WERI-Rb-1 (cell line): ENCODE measurements at places on chromosomes 12 and 14.

DNA sequence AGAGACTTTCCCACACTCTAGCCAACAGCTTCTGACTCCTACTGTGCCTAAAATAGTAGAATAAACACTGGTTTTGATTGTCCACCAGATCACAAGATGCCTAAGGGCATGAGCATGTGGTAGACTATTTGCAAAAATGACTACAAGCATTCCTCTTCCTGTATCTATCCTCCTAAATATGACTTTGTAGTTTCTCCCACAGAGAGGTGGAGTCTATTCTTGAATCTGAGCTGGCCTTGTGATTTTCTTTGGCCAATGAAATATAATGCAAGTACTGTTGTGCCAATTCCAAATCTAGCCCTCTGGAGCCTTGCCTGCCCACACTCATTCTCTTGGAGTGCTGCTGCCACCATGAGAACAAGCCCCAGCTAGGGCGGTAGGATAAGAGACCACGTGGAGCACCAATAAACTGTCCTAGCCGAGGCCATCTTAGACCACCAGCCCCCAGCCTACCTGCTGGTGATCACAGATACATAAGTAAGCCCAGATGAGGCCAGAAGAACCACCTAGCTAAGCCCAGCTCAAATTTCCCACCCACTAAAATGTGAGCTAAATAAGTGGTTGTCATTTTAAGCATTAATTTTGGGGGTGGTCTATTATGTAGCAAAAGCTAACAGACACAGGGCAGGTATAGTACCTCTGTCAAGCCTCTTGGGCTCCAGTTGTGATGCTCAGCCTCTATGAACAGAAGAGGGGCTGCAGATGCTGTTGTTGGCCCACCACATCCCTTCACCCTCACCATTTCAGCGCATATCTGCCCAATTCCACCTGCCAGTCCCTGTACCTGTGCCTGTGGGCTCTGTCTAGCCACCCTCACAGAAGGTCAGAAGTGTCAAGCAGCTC is 17.9 kb downstream of the ZFP36L1 start:
- no peak for DNase-seq

DNA sequence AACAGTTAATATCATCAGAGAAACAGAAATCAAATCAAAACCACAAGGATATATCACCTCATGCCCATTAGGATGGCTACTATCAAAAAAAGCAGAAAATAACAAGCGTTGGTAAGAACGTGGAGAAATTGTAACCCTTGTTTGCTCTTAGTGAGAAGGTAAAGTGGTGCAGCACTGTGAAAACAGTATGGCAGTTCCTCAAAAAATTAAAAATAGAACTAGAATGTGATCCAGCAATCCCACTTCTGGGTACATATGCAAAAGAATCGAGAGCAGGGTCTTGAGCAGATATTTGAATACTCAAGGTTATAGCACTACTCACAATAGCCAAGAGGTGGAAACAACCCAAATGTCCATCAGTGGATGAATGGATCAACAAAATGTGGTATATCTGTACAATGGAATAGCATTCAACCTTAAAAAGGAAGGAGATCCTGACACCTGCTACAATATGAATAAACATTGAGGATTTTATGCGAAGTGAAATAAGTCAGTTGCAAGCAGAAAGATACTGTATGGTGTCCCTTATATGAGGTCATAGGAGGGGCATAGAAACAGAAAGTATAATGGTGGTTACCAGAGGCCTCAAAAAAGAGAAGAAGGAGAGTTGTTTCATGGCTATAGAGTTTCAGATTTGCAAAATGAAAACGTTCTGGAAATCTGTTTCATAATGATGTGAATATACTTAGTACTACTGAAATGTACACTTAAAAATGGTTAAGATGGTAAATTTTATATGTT is 131.0 kb upstream of the EEA1 start:
- DNase-seq = no peak

DNA sequence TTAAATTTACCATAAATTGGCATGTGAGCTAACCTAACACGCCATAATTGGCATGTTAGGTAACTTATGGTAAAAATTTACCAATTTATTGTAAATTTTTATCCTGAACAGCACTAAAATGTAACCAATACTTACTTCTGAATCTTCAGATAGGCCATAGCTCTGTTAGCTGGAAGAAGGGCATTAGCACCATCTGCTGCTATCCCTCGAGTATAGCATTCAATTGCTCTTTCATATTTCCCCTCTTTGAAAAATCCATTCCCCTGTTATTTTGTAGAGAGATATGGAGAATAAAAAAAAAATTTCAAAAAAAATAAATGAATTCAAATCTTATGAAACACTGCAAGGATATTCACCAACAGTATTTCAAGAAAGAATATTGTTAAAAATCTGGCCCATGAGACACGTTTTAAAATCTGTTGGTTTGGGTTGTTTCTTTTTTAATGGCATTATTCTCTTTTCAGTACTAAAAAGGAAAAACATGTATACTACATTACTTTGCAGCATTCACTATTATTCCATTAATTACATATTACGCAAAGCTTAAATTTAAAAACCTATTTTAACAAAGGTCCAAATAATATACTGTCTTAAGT is 19.1 kb downstream of the RPAP3 start:
- no peak for DNase-seq

- no peak for DNase-seq
Measured at GRCh38 chr14:74572726-74573301, 39.2 kb downstream of the LTBP2 start.

DNA sequence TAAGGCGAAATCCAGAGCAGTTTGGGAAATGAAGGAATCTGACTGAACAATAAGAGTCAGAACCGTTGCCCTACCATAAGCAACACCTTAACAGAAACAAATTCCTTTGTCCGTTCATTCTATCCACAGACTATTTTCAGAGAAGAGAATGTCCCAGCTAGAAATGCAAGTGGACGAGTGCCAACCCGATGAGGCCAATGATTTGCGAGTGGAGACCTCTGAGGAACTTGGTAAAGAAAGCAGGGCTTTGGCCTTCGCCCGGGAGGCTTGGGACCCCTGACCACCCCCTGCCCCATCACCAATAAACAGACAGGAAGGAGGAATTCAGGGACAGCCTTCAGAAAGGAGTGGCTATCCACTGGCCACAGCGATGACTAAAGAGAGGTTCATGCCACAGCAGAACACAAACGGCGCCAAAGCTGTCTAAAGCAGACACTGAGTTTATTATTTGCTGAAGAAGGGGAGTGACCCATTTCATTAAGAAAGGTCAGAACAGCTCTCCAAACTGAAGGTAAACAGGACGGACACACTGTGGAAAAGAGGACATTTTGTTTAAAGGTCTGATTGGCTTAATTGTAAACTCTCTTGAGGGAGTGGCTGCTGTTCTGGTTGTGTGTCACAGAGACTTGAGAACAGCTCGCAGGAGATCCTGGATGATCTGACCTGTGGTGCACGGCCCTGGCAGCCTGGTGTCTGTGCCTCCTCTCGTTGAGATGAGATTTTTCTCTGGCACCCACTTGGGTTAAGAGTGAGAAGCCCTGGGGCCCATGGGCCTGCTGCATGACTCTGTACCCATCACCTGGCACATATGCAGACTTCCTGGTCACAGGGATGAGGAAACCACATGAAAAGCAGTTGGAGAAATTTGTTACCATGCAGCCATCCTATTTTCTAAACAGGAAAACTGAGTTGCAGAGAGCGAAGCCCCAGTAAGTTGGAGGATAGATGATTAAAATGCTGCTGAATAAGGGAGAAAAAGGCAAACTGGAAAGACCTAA is 142.0 kb upstream of the PZP start:
- DNase-seq = no peak

DNA sequence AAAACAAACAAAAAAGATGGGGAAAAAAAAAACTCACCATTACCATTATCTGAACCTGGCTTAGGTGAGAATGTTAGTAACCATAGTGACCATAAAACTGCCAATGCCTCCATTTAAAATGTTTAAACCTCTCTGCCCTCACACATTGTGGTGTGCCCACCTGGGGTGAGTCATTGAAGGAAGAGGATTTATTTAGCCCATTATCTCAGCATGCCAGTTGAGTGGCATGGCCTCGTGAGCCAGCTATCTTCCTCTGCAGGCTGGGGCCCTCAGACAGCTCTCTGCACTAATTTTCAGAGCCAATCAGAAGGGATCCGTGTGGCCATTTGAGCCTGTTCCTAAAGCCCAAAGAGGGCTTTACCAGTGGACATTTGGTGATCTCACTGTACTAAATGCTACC is 81.8 kb upstream of the CCDC198 start:
- DNase-seq = no peak

GRCh38 chr12:2384029-2384386 is 331.2 kb downstream of the CACNA1C start:
- no peak for DNase-seq

GRCh38 chr14:65156568-65157366 is 54.5 kb upstream of the MAX start:
- DNase-seq = no peak

GRCh38 chr14:55118761-55119160 is 10.3 kb upstream of the LGALS3 start:
- no peak for DNase-seq

DNA sequence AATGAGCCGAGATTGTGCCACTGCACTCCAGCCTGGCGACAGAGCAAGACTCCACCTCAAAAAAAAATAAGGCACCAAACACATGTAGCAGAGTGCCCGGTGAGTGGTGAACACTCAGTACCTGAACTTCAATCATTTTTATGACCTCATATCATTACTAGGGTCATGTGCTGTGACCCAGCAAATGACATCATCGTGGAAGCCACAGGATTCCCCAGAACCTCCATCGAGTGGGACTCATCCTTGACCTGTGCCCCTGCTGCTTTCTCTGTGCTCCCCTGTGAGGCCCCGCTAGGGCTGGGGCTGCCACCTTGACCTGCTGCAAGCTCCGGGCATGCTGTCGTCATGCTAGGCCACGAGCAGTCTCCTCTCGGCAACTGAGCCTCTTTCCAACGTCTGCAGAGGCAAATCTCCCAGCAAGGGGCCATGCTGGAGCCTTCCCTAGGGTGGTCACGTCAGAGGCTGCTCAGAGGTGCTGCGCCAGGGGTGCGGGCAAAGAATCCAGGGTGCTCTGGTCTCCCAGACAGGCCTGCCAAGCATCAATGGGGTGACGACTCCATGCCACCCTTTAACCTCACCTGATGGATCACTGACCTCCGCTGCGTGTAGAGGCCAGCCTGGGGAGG is 18.5 kb downstream of the GLTP start:
- no peak for DNase-seq
